ENCODE measurements at places on chromosomes 1 and 21.

DNA sequence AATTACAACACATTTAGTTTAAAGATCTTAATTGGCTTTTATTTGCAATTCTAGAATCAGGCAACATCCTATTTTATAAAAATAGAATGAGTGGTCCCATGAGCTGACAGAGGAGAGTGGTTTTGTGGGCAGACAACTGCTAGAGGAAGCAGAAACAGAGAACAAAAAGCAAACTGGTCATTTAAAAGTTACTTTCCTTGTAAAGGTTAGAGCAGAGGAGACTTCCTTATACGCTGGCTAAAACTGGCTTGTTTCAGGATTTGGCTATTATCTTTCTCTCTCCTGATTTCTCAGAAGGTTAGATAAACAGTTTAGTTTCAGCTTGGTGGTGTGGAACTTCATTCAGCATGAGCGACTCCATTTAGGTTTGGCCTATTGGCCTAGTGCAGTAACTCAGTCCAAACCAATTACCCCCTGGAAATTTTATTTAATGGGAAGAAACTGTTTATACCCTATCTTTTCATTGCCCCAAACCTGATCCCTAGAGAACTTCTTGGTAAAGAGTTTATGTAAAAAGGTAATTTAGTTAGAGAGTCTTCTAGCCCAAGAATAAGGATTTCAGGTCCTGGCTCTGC is 32.2 kb upstream of the IL20 start:
- DNase-seq = peak; percentile 61

DNA sequence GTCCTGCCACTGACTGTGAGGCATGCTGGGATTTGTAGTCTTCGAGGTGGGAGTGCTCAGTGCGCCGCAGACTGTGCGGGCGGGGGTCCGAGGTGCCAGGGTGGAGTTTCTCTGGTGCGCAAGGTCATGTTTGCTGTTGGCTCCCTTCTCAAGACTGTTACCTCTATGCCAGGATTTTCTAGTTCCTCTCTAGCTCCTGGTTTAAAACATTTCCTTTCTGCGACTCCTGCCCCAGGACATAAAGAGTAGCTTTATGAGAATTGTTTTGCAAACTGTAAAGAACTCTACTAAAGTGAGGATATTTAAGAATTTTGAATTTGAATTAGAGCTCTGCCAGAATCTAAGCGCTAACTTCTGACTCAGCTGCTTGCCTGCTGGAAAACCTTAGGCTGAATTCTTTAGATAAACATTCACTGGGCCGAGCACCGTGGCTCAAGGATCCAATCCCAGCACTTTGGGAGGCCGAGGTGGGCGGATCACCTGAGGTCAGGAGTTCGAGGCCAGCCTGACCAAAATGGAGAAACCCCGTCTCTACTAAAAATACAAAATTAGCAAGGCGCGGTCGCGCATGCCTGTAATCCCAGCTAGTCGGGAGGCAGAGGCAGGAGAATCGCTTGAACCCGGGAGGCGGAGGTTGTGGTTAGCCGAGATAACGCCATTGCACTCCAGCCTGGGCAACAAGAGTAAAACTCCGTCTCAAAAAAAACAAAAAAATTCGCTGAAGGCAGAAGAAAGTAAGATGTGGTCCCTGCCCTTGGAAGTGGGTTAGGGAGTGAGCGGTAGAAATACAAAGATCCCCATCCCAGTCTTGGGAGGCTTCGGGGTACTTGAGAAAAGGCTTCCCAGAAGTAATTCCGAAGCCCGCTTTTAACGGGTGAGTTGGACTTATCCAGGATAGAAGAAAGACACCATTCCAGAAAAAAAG is 992 bp upstream of the USP48 start:
- no peak for DNase-seq

- DNase-seq = no peak
Observed at GRCh38 chr21:35581640-35582039, 478.7 kb downstream of the SETD4 start.

DNA sequence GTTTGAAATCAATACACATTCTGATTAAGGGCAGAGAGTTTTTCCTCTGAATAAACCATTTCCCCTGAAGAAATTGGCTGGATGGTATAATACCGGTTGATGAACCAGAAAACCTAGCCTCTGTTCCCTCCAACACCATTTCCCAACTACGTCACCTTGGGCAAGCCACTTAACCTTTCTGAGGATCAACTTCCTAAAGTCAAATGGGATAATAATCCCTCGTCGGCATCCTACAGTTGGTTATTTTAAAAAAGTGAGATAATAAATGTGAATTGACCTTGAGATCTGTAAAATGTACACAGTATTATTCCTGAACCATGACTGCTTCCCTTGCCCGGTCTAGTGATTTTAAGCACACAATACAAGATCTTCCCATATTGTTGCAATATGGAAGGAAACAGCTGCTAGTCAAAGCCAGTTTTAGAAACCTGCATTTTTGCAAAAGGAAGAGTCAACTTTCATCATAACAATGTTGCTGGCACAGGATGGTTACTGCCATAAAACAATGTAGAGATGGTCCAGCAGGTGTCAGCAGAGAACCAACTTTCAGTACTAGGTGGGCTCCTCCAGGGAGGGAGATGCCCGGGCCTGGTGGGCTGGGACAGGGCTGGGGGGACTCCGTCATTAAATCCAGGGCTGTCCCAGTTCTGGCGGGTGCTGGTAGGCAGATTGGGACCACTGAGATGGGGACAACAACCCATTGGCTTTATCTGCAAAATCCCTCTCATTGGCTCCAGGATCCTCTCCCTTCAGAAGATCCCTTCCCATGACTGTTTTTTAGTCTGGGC is 5.2 kb upstream of the HLX start:
- DNase-seq = peak; percentile 65

DNA sequence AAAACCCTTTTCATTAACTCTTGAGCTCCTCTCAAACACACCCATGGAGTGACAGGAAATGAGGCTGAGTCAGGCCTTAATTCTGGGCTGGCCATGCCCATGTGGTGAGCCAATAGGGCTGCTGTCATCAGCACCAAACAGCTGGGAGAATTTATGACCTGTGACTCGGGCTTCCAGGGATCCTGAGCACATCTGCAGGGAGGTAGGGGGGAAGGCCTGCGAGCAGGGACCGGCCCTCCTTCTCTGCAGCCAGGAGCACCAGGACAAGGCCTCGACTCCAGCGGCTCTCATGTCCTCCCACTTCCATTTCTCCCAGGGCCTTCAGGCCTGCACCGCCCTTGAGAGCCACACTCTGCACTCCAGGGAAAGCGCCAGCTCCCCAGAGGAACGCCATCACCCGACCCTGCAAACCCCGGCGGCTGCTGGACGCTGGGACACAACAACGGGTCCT is 14.6 kb downstream of the RIPK4 start:
- DNase-seq = peak; percentile 40

GRCh38 chr1:227892489-227893299 is 55.0 kb downstream of the WNT9A start:
- no peak for DNase-seq

DNA sequence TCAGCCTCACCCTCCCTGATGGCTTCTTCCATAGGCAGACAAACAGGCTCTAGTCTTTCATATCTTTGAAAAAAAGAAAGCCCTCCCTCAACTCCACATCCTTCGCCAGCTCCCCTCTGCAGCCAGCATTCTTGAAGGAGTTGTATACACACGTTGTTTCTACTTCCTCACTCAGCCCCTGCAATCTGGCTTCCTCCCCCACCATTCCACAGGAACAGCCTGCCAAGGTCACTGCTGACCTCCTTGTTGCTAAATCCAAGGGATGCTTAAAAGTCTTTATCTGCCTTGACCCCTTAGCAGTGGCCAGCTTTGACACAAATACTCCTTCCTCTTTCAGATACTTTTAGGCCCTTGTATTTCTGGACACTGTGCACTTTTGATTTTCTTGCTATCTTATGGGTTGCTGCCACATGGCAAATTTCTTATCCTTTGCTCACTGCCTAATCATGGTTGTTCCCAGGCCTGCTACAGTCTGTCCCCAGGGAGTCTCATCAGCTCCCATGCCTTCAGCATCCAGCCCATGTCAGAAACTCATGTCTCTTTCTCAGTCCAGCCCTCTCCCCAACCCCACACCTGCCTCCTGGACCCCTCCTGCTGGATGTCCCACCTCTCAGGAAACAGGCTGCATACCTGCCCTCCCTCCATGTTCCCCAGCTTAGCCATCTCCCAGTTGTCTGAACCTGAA is 8.3 kb downstream of the FAM229A start:
- no peak for DNase-seq

GRCh38 chr1:223771469-223771813 is 59.1 kb downstream of the CAPN2 start:
- no peak for DNase-seq

- no peak for DNase-seq
Observed at GRCh38 chr1:51551848-51552296, 32.8 kb upstream of the EPS15 start.

- DNase-seq = no peak
Observed at GRCh38 chr1:229438021-229438420, 4.1 kb upstream of the ACTA1 start.

DNA sequence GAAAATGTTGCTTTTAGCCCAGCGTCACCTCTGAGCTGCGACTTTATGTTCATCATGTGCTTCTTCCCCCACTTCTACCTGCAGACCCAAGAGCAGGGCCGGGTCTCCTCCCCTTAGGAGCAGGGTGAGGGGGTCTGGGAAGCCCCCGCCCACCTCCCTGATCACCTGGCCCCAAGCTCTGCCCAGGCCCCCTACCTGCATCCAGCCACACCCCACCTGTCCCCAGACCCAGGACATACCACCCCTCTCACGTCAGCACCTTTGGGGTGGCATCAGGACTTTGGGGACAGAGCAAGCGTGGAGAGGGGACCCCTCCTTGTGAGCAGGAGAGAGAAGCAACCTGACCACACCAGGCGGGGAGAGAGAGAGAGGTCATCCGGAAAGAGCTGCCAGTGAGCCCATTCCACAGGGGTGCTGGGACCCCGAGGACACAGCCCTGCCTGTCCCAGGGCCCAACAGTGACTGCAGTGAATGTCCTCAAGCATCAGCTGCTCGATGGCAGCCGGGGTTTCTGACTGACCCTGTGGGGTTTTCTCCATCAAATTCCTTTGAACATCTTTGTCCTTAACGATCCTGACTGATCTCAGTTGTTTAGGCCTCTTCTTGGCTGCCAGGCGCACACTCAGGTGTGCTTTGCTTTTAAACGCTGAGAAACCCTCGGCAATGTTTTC is 42.8 kb upstream of the COL18A1 start:
- DNase-seq = no peak

DNA sequence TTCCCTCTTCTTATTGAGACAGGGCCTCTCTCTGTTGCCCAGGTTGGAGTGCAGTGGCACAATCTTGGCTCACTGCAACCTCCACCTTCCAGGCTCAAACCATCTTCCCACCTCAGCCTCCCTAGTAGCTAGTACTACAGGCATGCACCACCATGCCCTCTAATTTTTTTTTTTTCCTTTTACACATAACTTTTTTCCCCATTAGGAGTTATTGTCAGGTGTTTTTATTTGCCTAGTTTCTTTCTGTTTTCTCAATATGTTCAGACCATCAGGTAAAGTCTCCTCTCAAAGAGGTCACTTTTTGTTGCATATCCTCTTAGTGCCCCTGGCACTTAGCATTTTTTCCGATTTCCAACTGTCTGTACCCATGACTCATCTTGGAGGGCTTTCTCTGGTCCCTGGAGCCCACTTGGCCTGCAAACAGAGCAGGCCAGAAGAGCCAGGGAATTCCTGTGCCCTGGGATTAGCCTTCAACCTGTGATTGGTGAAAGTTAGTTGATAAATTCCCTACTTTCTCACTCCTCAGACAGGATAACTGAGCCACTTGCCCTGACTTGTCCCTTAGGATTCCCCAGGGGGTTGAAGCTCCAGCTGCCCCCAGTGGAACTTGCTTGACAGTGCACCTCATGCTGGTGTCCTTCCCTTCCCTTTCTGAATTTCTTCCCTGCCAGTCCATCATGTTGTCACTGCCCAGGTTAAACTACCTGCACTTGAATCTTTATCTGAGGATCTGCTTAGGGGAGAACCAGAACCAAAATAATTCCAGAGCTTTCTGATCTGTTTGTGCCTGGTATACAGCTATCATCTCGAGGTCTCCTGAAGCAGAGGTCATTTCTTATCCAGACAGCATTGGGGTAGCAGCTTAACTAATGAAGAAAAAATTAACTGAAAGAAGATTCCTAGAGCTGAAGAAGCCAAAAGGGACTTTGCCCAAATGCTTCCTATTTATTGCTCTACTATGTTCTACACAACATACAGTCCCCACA is 2.4 kb downstream of the NTPCR start:
- peak; percentile 55 for DNase-seq

DNA sequence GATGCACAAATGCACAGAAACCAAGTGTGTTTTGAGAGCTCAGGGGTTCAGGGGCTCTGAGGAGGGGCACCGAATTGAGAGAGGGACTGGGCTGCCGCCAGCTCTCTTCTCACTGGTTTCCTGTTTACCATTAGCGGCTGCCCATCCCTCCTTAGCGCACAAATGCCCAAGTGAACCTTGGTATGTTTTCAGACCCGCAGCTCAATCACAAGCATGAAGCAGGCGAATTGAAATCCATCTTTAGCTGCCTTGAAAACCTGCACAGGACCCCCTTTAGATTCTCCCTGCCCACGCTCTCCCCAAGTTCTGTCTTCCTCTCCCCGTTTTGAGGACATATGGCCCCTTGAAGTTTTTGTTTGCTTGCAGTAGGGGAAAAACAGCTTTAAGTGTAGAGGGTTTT is 61.1 kb upstream of the ACOT11 start:
- no peak for DNase-seq

DNA sequence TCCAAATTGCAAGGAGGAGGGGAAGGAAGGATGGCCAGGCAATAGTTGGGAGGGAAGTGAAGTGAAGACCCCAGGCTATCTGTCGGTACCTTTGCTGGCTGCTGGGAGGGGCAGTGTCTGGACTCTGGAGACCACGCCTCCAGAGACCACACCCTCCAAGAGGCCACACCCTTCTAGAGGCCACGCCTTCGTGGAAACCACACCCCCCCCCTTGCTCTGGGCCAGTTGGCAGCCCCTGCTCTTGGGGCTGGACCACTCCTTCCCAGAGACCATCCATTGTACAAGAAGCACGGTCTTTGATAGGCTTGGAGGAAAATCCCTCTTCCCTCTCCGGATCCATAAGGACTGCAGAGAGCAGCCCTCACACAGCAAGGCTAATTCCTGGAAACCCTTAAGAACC is 73.1 kb downstream of the RYR2 start:
- DNase-seq = no peak

GRCh38 chr1:22971161-22971560 is 1.5 kb downstream of the LACTBL1 start:
- no peak for DNase-seq

- DNase-seq = peak; percentile 43
Observed at GRCh38 chr1:192225703-192226102, 67.4 kb downstream of the RGS18 start.

GRCh38 chr1:41386196-41386663 is 25.0 kb downstream of the FOXO6 start:
- DNase-seq = no peak

- peak; percentile 55 for DNase-seq
Observed at GRCh38 chr1:237664348-237664747, 226.4 kb downstream of the ZP4 start.

- DNase-seq = no peak
Observed at GRCh38 chr1:212290608-212291007, 5.4 kb downstream of the PPP2R5A start.

DNA sequence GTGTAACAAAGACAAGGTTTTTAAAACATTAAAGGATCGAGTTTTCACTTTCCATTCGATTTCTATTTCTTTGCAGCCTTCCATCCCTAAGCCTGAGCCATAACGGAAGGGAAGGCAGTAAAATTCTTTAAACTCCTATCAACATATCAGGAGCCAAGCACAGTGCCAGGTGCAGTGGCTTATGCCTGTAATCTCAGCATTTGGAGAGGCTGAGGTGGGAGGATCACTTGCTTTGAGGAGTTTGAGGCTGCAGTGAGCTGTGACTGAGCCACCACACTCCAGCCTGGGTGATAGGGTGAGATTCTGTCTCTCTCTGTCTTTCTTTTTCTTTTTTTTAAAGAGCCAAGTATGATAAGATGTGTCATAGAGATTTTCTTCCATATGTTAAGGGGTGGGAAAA is 217.5 kb upstream of the GREM2 start:
- no peak for DNase-seq
